Brain pericyte (primary cell): ENCODE measurements at places on chromosomes 2 and 18.

DNA sequence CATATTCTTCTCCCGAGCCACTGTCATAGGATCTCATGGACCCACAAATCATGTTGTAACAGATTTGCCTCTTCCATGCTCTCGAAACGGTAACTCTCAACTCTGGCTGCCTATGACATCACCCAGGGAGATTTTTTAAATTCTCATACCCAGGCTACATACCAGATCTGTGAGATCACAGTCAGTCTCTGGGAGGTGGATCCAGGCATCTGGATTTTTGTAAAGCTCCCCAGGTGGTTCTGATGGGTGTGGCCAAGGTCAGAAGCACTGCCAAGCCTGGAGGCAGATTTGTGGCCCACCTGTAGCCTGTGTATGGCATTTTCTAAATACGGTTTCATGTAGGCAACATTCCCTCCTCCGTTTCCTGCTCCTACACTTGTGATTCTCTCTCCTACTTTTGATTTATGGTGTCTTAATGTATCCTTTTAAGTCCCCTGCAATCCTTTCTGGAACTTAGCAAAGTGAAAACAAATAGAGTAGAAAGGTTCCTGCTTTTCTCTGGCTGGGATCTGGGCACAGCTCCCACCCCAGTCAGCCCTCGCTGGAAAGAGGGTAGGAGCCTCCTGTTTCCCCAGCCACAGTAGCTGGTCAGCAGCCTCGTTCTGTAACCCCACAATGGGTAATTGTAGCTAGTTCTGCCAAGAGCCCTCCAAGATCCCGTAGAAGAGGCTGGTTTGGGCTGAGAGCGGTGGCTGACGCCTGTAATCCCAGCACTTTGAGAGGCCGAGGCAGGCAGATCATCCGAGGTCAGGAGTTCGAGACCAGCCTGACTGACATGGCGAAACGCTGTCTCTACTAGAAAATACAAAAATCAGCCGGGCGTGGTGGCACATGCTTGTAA lies 96.2 kb downstream of the KLHL29 start:
- DNase-seq = no peak

DNA sequence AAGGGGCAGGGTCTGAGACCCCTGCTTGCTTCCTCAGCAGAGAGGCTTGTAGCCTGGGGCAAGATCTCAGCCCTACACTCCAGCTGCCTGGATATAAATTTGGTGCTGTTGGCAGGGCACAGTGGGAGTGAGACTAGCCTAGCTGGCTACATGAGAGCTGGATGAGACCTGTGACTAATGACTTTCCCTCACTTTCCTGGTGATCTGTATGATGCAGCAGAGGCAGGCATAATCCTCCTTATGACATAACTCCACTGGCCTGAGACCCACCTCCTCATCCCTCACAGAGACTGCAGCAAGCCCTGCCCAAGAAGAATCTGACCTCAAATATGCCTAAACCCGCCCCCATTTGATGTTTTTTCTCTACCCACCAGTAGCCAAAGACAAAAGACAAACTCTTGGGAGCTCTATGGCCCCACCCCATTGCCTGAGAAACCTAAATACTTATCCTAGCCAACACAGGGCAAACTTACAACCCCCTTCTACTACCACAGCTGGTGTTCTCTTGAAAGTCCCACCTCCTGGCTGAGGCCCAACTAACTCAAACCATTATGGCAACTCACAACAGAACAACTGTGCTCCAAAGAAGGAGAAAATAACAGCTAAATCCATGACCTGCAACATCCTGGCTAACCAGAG lies 102.7 kb downstream of the NR4A2 start:
- no peak for DNase-seq

DNA sequence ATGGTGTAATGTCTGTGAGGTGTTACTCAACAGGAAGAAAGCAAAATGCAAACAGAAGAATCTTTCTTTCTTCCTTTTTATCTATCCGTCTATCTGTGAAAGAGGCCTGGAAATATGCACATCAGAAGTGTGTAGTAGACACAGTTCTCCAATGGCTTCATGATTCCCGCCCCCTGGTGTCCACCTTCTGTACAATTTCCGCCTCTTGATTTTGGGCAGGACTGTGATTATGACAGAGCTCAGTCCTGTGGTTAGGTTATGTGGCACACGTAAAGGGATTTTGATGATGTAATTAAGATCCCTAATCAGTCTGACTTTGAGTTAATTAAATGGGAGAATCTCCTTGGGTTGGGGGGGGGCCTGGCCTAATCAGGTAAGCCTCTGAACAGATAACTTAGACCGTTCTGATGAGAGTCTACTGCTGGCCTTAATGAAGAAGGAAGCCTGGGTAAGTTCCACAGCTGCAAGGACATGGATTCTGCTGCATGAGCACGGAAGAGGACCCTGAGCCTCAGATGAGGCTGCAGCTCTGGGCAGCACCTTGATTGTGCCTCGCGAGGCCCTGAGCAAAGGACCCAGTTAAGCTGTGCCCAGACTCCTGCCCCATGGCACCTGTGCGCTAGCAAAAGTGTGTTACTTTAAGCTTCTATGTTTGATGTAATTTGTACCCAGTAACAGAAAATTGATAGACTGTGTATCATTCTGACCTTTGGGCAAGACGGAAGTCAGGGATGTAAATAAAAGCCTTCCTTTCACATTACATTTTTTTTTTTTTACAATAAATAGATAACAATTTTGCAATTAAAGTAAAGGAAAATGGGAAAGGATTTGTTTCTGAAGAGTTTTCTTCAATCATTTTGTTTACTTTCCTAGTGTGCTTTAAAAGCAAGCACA lies 11.3 kb upstream of the KCNF1 start:
- no peak for DNase-seq

- no peak for DNase-seq
These were observed 30.7 kb downstream of the LYPD6B start for GRCh38 chr2:149068996-149069888.
